Epithelial cell of prostate (primary cell): ENCODE measurements at places on chromosomes 16 and 17.

- DNase-seq, result no peak
These were observed 34.4 kb upstream of the PRKCB start for GRCh38 chr16:23801378-23801777.

DNA sequence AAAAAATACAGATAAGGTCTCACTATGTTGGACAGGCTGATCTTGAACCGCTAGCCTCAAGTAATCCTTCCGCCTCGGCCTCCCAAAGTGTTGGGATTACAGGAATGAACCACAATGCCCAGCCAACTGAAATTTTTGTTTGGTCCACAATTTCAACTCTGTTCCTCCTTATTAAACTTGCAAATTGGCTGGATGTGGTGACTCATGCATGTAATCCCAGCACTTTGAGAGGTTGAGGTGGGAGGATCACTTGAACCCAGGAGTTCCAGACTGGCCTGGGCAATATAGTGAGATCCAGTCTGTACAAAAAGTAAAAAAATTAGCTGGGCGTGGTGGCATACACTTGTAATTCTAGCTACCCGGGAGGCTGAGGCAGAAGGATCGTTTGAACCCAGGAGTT is 13.4 kb downstream of the ARSG start:
- no peak for DNase-seq

DNA sequence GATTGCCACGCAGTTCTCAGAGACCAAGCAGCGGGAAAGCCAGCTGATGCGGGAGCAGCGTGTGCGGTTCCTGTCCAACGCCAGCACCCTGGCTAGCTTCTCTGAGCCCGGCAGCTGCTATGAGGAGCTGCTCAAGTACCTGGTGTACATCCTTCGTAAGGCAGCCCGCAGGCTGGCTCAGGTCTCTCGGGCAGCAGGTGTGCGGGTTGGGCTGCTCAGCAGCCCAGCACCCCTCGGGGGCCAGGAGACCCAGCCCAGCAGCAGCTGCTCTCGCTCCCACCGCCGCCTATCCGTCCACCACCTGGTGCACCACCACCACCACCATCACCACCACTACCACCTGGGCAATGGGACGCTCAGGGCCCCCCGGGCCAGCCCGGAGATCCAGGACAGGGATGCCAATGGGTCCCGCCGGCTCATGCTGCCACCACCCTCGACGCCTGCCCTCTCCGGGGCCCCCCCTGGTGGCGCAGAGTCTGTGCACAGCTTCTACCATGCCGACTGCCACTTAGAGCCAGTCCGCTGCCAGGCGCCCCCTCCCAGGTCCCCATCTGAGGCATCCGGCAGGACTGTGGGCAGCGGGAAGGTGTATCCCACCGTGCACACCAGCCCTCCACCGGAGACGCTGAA is 15.2 kb downstream of the CACNA1G start:
- no peak for DNase-seq

- DNase-seq, result peak; percentile 63
These were observed 37.8 kb upstream of the ADGRG1 start for GRCh38 chr16:57590654-57591085.

DNA sequence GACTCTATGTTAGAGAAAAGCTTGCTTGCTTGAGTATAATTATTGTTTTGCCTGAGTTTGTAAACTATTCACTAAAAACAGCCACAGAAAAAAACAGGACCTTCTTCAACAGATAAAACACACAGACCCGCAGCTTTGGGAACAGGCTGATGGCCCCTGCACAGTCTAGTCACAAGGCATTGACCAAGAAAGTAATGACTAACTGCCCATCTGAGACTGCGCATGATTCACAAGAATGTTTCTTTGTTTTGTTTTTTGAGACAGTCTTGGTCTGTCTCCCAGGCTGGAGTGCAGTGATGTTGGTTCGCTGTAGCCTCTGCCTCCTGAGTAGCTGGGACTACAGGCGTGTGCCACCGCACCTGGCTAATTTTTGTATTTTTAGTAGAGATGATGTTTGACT is 2.8 kb upstream of the ZKSCAN2 start:
- DNase-seq, result no peak

GRCh38 chr17:9050801-9051401 is 29.6 kb downstream of the NTN1 start:
- peak; percentile 29 for DNase-seq

- DNase-seq, result no peak
These were observed 59.6 kb downstream of the HAPSTR1 start for GRCh38 chr16:9151074-9151473.

GRCh38 chr17:17042851-17043460 is 699 bp downstream of the MPRIP start:
- DNase-seq, result no peak

- DNase-seq, result no peak
These were observed 27.1 kb upstream of the DBNDD1 start for GRCh38 chr16:90046122-90046970.

DNA sequence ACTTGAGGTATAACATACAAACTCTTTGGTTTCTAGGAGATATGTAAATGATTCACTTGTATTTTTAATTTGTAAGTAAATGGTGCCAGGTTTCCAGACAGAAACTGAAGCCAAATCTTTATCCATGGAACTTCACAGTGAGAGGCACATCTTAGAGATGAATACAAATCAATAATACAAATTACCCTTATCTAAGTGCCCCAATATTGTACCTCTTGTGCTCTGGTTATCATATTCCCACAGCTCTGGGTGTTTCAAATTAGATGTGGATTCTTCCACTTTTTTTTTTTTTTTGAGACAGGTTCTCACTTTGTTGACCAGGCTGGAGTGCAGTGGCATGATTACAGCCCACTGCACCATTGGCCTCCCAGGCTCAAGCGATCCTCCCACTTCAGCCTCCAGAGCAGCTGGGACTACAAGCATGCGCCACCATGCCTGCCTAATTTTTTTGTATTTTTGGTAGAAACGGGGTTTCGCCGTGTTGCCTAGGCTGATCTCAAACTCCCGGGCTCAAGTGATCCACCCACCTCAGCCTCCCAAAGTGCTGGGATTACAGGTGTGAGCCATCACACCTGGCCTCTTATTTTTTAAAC is 38.0 kb upstream of the DHX40 start:
- no peak for DNase-seq

- no peak for DNase-seq
These were observed 63.7 kb upstream of the SIAH1 start for GRCh38 chr16:48448841-48449481.

- no peak for DNase-seq
These were observed 42.8 kb downstream of the TNFRSF13B start for GRCh38 chr17:16929035-16929680.

DNA sequence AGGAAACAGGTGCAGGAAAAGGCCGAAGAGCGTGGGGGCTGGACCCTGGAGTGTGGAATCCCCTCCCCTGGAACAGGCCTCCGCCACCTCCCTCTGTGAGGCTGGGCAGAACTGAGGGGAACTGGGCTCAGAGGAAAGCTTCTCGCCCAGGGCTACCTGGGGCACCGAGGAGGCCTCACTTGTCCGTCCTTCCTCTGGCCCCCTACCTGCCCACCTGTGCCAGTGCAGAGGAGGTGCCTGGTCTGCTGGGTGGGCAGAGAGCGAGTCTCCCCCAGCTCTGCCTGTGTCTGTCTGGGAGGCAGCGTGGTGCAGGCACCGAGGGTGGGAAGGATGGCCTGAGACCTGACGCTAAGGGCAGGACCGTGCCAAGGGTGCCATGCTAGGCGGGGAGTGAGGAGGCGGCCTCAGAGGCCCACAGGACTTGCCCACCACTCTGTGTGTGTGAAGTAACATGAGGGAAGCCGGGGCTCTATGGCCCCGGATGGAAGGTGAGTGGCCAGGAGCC is 42.2 kb downstream of the ZFPM1 start:
- DNase-seq, result no peak

DNA sequence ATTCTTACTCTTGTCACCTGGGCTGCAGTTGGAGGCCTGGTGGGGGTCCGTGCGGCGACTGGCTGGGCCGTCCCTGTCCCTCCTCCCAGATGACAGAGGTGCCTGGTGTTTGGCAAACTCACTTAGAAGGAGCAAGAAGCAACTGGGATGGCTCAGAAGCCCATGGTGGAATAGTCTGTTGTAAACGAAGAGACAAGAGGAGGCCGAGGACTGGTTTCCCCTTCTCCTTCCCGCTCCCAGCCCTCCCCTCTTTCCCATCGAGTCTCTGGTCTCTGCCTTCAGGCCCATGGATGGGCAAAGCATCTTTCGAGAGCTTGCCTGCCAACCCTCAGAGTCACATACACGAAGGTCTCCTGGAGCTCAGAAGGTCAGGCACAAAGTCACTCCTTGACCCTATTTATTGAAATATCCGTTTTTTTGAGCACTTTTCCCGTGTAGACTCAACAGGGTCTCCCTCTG is 364.4 kb downstream of the SEC14L1 start:
- no peak for DNase-seq

DNA sequence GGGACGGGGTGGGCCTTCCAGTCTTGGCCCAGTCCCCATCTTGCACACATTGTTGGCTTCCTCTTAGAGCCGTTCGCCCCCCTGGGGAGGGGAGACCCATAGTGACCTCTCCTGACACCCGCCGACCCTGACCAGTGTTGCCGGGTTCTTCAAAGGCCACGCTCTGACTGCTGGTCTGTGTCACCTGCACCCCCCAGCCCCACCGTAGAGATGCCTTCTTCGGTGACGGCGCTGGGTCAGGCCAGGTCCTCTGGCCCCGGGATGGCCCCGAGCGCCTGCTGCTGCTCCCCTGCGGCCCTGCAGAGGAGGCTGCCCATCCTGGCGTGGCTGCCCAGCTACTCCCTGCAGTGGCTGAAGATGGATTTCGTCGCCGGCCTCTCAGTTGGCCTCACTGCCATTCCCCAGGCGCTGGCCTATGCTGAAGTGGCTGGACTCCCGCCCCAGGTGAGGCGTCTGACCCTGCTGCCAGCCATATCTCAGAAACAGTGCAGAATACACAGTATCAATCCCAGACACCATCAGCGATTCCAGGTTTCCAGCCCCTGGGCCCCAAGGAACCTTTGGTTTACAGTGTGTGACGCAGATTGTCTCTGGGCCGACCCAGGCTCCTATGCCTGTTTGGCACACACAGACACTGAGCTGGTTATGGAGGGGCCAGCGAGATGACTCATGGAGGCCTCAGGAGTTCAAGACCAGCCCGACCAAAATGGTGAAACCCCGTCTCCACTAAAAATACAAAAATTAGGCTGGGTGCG is 1.3 kb downstream of the SLC26A11 start:
- DNase-seq, result no peak

DNA sequence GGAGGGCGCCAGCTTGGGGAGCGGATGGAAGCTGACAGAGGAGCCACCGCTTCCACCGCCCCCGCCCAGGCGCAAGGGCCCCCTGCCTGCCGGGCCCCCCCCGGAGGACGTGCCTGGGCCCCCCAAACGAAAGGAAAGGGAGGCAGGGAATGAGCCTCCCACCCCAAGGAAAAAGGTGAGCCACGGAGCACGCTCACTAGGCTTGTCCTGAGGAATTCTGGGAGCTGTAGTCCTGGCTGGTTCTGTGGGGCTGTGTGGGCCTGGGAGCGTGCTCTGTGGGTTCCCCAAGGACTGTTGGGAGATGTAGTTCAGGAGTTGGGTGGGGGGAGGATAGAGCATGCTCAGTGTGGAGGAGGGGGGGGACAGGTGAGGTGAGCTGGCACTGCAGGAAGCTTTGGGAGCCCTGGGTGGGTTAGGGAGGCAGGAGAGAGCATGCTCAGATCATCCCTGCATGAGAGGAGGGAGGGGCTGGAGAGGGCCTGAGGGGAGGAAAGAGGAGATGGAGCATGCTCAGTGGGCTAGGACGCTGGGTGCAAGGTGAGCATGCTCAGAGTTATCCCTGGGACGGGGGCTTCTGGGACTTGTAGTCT is 4.5 kb downstream of the FBXL19 start:
- no peak for DNase-seq

GRCh38 chr17:77842528-77843147 is 115.9 kb upstream of the TNRC6C start:
- DNase-seq, result no peak

GRCh38 chr17:29504711-29505110 is 62.1 kb downstream of the ABHD15 start:
- DNase-seq, result no peak

GRCh38 chr16:66147291-66147690 is 219.2 kb upstream of the CDH5 start:
- DNase-seq, result no peak

GRCh38 chr16:70160821-70161220 is 12.8 kb upstream of the CLEC18C start:
- no peak for DNase-seq

GRCh38 chr16:72743011-72743761 is 304.7 kb downstream of the ZFHX3 start:
- DNase-seq, result no peak

GRCh38 chr16:70712942-70713341 is 27.1 kb upstream of the MTSS2 start:
- DNase-seq, result no peak

DNA sequence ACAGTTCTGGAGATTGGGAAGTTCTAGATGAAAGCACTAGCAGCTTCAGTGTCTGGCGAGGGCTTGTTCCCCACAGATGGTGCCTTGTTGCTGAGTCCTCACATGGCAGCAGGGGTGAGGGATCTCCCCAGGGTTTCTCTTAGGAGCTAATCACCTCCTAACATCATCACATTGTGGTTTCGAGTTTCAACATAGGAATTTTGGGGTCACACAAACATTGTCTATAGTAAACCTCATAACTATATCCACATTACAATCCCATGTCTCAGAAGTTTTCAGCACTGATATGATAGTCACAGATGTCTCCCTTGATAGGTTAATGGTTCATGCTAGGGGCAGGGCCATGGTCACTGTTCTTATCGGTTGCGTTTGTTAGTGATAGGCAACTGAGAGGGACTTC is 13.8 kb downstream of the CLUAP1 start:
- DNase-seq, result no peak

DNA sequence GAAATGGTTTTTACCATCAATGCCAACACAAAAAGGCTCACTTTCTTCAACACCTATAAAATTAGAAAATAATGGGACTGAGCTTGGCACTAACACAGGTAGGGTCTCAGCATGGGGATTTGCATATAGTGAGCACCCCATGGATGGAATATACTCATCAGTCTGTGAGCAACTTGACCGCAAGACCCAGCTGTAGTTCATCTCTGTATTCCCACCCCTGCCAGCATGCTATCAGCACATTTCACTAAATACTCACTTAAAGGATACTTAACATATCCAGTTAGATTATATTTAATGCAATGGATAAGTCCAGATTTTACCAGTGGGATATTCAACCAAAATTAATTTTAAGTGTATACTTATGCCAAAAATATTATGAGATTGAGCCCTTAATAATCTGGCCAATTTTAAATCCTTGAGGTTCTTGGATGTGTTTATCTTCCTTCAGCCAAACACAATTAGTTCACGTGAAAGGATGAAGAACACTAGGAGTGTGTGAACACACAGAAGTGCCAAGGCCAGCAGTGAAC is 66.7 kb downstream of the C16orf95 start:
- no peak for DNase-seq
